ENCODE measurements at places on chromosomes 12 and 14. TPM values are rescaled to one million over a fixed set of nuclear protein-coding genes. Genes with fewer than 3 reads are reported as not detected.

The KRT74 gene
- polyA plus RNA-seq: not detected

The NTF3 gene
- polyA plus RNA-seq: not detected

The KLHL42 gene
- polyA plus RNA-seq: 10.8 TPM

The PSMC6 gene
- polyA plus RNA-seq: 68.7 TPM

The MYF6 gene
- polyA plus RNA-seq: not detected

The ZNF605 gene
- polyA plus RNA-seq: 0.59 TPM

The JAG2 gene
- not detected for polyA plus RNA-seq

The ARHGAP9 gene
- polyA plus RNA-seq: 206 TPM

The DDX51 gene
- polyA plus RNA-seq: 4.0 TPM

The ADAMTS20 gene
- not detected for polyA plus RNA-seq

The SLC38A4 gene
- not detected for polyA plus RNA-seq

The PTPRO gene
- polyA plus RNA-seq: 3.5 TPM

The SYNDIG1L gene
- polyA plus RNA-seq: not detected

The AVPR1A gene
- polyA plus RNA-seq: not detected
